Germinal center (tissue), 1 donor: ENCODE measurements at places on chromosomes 3 and 15.
A peak's percentile ranks its signal among the peaks of the same experiment; 100 is the strongest.

GRCh38 chr3:129936757-129937156 lies 37.8 kb upstream of the TRH start:
- no peak for DNase-seq

GRCh38 chr15:46265664-46266347 lies 631.0 kb downstream of the SQOR start:
- DNase-seq = no peak

- no peak for DNase-seq
Measured at GRCh38 chr3:184741798-184742675, 30.2 kb upstream of the MAGEF1 start.

GRCh38 chr3:17985658-17986347 lies 243.4 kb upstream of the TBC1D5 start:
- no peak for DNase-seq

DNA sequence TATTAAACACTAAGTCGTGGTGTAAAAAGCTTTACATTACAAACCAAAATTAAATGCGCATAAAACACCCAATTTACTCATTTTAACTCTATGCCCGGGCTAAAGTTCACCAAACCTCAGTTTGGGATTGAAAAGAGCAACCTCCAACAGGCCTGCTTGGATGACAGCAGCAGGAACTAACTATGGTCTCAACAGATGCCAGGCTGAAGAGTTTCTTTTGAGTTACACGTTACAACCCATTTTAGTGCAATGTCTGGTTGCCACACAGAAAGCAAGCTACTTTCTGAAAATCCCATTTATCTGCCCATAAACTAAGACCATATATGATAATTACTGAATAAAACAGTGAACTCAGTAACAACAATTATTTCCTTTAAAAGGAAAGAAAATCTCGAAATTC lies 2.2 kb downstream of the SATB1 start:
- DNase-seq = no peak

GRCh38 chr3:24828551-24828950 lies 333.9 kb upstream of the THRB start:
- no peak for DNase-seq

GRCh38 chr15:50232791-50233190 lies 32.7 kb downstream of the HDC start:
- no peak for DNase-seq

DNA sequence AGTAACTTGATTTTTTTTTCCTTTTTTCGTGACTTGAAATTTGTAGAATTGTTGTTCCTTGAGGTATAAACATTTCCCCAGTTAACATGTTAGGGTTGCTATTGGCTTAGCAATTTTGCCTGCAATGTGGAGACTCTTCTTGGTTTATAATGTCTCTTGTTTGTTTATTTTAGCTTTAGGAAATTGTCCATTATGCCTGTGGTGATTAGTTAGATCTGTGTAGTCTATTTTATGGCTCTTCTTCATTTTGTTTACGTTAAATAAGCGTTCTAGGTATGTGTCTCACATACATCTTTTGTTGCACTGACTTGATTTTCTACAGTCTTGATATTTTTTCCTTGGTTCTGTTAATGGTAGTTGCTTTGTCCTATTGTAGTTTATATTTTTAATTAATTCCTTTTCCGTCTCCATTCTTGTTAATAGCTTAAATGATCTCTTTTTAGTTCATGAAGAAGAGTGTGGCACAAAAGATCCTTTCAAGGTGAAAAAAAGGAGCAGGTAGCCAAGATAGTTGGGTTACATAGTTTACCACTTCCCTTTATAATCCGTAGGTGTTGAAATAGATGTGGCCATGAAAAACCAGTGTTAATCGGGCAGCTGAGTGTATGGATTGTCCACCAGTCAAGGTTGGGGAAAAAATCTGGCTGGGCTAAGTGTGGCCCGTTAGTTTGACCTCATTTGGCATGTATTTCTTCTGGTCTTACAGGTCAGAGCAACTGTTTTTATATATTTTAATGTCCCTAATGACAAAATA lies 12.1 kb downstream of the IQGAP1 start:
- DNase-seq = no peak

GRCh38 chr3:84074767-84075166 lies 884.0 kb upstream of the CADM2 start:
- no peak for DNase-seq

DNA sequence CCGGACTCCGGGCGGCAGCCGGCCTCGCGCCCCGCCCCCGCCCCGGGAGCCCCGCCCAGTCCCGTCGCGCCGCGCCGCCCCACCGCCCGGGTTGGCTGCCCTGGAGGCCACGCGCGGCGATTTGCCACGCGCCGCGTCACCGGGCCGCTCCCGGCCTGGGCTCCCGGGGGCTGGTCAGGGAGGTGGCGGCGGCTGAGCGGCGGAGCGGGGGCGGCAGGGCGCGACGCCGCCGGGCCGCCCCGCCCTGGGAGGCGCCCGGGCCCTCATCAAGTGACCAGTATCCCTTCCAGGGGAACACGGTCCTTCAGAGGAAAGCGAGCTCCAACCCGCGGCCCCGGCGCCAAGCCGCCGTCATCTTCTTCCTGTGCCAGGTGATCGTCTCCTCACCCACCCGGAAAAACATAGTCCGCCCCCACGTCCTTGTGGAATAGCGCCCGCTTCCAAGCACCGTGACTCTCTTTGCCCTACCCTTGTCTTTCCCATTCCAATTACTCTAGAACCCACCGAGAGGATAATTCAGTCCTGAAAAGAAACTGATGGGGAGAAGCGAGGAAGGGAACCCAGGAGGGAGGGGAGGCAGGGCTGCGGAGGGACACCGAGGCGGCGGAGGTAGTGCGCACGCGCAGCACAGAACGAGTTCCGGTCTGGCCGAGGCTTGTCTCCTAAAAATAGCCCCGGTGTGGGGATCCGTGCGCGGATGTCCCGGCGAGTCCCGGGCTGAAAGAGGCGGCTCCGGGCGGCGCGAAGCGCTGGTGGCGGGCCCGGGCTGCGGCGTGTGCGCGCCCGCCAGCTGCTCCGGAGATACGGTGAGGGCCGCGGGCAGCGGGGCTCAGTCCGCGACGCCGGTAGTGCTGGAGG lies at the start of gene MEF2A:
Gene MEF2A, plus strand, starts transcription at position 686 of the 858 bp plus-strand sequence. CDS start 67,136 bp downstream, outside the sequence.
- DNase-seq = peak; percentile 91

GRCh38 chr3:185959609-185960521 lies 22.1 kb upstream of the TRA2B start:
- DNase-seq = no peak

- DNase-seq = no peak
Measured at GRCh38 chr3:65639444-65639843, 399.3 kb downstream of the MAGI1 start.

DNA sequence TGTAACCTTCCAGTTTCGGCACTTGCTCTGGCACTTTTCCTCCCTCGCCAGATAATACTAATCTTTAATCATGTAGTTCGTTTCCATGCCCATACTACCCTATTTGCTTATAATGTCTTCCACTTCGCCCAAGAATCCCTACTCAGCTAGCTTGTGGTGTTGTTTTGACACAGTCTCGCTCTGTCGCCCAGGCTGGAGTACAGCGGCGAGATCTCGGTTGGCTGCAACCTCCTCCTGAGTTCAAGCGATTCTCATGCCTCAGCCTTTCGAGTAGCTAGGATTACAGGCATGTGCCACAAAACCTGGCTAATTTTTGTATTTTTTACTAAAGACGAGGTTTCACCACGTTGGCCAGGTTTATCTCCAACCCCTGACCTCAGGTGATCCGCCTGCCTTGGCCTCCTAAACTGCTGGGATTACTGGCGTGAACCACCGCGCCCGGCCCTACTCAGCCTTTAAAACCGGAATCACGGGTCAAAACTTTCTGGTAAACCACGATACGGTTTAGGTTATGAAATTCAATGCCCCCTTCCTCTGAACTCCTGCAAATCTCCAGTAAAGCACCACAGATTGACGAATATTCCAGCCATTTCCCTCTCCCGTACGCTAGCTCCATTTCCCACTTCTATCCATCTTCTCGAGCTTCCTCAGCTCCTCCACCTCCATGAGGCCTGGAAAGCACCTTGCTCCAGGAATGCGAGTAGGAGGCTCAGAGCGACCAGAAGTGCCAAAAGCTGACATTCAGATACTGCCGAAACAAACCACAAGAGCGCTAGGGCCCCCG lies 878 bp upstream of the RAD51 start:
- DNase-seq = peak; percentile 25

- DNase-seq = no peak
Measured at GRCh38 chr3:14533457-14533958, 6.6 kb downstream of the GRIP2 start.

- no peak for DNase-seq
Measured at GRCh38 chr3:8539419-8539818, 37.8 kb downstream of the LMCD1 start.

GRCh38 chr15:50940506-50940905 lies 32.0 kb downstream of the AP4E1 start:
- DNase-seq = no peak

DNA sequence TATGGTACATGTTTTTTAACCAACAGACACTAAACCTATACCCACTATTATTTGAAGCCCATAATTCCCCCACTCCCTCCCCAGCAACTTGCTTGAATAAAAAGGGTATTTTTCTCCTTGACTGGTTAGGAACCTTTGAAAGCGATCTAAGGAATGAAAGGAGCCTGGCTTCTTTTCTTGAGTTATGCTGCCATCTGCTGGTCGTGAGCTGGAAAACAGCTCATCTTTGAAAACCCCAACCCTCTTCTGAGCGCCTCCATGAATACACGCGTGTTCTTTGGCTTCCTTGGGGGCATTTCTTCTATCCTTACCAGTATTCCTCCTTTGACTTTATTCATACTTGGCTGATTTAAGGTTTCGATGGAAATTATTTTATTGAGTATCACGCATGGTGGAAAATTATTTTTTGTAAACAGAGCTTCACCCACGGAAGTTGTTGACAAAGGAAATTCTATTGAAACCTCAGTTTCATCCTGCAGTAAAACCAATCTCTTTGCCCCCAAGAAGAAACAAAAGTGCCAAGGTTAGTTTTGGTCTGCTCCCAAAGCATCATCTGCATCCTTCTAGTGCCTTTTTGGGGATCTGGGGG lies 171.6 kb downstream of the SV2B start:
- DNase-seq = peak; percentile 49

- DNase-seq = no peak
Measured at GRCh38 chr3:190497811-190498210, 16.1 kb upstream of the IL1RAP start.

DNA sequence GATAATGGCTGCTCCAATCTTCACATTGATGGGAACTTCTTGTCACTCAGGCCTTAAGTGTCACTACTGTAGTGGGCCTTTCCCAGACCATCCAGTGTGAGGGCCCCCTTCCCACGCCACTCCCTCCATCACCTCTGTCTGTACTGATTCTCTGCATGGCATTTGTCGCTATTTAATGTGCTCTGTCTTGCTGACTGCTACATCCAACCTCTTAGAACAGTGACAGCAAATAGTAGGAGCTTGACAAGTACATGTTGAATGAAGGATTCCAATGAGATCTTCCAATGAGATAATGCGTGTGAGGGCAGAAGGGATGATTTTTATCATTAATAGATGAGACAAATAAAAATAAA lies 5.6 kb upstream of the CCR9 start:
- no peak for DNase-seq

DNA sequence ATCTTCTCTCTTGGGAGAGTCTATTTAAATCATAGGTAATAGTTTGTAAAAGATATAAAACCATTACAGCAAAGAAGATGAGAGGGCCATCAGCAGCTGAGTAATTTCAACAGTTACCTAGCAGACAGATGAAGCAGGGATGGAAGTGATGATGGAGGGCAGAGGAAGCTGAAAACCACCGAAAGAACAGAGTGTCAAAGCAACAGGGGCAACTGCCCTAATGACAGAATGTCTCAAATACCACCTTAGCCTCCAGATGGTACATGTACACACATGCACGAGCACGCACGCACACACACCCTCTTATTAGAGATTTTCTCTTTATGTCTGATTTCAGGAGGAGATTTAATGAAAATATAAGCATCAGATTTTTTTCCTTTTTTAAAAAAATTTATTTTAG lies 64.5 kb downstream of the NEDD4 start:
- no peak for DNase-seq

- no peak for DNase-seq
Measured at GRCh38 chr3:24272875-24273274, 221.8 kb downstream of the THRB start.

- DNase-seq = peak; percentile 49
Measured at GRCh38 chr15:35078221-35078915, 6.7 kb downstream of the NANOGP8 start.

- no peak for DNase-seq
Measured at GRCh38 chr15:62457100-62457499, 292.0 kb upstream of the C2CD4B start.

- DNase-seq = no peak
Measured at GRCh38 chr3:43024181-43024885, 45.2 kb downstream of the GASK1A start.

DNA sequence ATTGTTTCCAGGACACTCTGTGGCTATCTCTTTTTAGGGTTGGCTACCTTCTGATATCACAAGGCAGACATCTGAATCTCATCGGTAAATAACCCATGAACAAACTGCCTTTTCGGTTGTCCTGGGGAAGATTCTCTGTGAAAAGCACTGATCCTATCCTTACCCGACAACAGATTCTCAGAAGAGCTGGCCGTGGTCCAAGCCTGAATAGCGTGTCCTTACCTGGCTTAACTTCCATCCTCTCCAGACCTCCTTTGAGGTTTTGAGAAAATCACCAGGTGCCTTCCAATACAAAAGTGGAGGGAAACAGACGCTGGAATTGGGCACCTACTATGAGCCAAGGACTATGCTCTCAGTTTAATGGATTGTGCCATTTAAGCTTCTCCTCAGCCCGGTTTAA lies 87.4 kb upstream of the ARHGEF3 start:
- no peak for DNase-seq

- no peak for DNase-seq
Measured at GRCh38 chr15:100672959-100673358, 70.6 kb downstream of the ASB7 start.

DNA sequence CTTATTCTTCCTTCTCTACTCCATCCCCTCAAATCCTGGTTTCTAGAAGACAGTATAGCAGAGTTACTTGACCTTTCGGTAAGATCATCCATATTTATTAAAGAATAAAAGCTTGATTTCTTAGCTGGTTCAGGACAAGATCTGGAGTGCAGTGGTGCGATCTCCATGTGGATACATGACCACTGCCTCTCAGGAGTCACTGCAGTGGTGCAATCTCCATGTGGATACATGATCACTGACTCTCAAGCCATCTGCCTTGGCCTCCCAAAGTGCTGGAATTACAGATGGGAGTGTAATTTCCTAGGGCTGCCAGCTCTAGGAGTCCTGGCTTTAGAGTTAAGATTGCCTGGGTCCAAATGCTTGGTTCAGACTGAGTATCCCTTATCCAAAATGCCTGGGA lies 16.5 kb downstream of the LARP6 start:
- no peak for DNase-seq

- no peak for DNase-seq
Measured at GRCh38 chr15:76380249-76380648, 43.7 kb downstream of the ISL2 start.

- DNase-seq = no peak
Measured at GRCh38 chr3:96657710-96658109, 156.7 kb upstream of the EPHA6 start.

- DNase-seq = no peak
Measured at GRCh38 chr3:46188708-46189107, 19.4 kb downstream of the CCR1 start.
